NCI-H510A treated with DMSO at 0.1 percent for 48 hours (cell line): ENCODE measurements at places on chromosomes 3 and 15.

DNA sequence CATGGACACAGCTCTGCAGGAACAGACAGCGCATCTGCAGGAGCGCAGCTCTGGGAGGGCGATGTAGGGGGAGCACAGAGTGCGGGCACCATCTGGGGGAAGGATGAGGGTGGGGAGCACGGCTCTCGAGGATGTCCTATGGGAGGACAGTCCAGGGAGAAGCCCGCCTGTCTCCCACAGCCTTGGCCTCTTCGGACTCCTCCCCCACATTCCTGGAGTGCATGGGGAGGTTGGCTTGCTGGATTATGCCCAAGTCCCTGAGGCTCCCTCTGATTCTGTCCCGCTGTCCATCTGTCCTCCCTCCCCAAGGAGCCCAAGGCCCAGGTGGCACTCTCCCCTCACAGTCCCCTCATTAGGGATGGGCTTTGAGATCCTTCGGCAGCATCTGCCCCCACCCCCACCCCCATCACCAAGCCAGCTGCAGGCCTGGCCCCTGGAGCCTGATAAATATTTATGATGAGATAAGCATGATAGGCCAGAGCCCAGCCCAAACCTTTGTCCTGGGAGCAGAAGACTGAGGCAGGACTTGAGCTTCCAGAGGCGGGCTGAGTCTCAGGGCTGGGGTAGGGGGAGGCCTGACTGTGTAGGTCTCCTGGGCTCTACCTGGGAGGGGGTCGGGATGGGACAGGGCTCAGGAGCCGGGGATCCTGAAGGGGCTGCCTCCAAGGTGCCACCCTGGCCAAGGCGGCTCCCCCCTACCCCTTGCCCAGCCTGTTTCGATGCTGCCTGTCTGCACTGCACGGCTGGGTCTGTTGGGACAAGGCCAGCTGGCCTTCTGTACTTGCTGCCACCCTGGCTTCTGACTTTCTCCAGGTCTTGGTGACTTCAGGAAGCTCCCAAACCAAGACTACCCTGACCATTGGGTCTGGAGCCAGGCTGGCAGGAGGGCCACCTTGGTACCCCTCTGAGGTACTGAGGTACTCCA lies 28.6 kb upstream of the SEMA3F start:
- DNase-seq, result no peak

DNA sequence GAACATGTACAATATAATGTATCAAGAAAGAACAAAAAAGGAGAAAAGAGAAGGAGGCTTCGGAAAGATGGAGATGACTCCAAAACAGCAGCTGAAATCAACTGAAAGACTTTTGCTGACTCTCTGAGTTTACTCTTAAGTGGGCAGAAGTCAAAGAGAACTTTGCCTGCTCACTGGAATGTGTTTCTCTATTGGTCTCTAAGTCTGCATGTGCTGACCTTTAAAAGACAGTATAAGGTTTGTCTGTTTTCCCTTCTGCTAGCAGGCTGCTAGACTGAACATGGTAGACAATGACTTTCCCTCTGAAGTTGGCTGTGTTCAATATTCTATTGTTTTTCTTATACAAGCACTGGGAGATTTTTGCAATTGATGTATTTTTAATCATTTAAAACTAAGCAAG lies 7.2 kb upstream of the MAP4 start:
- no peak for DNase-seq

- no peak for DNase-seq
These were observed 72.0 kb upstream of the RASGRP1 start for GRCh38 chr15:38636597-38636996.

GRCh38 chr3:27993051-27993450 lies 248.4 kb upstream of the CMC1 start:
- peak; percentile 2 for DNase-seq

- no peak for DNase-seq
These were observed 34.2 kb downstream of the GRIP2 start for GRCh38 chr3:14505803-14506500.

GRCh38 chr3:112497897-112498548 lies 1.2 kb downstream of the BTLA start:
- DNase-seq, result no peak

- DNase-seq, result no peak
These were observed 74.1 kb upstream of the POMGNT2 start for GRCh38 chr3:43180027-43180426.

DNA sequence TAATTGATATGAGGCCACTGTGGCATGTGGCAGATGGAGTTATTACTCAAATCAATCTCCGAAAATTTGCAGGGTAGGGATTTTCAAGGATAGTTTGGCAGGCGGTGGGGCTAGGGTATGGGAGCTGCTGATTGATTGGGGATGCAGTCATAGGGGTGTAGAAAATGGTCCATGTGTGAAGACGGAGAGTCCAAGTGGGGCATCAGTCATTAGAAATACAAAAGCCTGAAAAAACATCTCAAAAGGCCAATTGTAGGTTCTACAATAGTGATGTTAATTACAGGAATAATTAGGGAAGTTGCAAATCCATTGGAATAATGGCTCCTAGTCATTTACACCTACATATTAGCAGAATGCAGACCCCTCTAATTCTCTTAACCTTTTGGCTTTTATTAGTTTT lies 4.9 kb downstream of the LEKR1 start:
- DNase-seq, result no peak

- DNase-seq, result peak; percentile 86
These were observed 678.1 kb upstream of the CCDC54 start for GRCh38 chr3:106699122-106699521.

GRCh38 chr15:63759752-63760151 lies 74.0 kb downstream of the HERC1 start:
- DNase-seq, result no peak
